ENCODE measurements at places on chromosomes 7 and 10.

- no peak for DNase-seq
Measured at GRCh38 chr7:8258734-8259133, 3.2 kb downstream of the ICA1 start.

DNA sequence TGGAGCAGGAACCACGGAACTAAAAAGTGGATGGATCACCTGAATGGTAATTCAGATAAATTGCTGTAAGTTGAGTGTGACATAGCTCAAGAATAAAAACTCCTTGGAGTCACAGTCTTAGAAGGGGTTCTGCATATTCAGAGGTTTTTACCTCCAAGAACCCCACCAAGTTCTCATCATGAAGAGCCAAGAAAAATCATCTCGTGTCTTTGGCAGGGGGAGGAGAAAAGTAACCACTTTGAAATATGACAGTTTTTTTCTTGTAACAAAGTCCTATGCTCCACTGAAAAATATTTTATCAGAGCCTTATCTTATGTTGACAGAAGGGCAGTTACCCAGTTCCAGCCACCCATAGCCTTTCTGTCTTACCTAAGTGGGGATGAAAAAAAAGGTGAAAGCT, 38.2 kb upstream of the MBL2 start:
- no peak for DNase-seq

- DNase-seq = no peak
Measured at GRCh38 chr7:37901236-37901827, 15.3 kb downstream of the SFRP4 start.

DNA sequence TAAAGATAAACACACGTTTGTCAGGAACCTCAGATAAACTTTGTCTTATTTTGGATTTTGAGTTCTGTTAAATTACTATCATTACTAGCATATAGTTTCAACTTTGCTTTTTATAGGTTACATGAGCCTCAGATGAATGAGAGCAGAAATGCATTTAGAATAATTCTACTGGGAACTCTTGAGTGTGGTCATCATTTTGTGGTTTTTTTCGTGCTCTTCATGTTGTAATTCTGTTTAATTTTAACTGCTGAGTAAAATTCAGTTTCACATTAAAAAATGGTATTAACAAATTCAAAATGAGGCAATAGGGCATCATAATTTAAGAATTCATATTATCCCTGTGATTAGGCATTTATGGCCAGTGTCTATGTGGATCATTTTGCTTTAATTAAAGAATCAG, 72.9 kb downstream of the GNAI1 start:
- DNase-seq = no peak

GRCh38 chr7:143008007-143008901, 18.7 kb downstream of the OR9A2 start:
- peak; percentile 75 for DNase-seq

DNA sequence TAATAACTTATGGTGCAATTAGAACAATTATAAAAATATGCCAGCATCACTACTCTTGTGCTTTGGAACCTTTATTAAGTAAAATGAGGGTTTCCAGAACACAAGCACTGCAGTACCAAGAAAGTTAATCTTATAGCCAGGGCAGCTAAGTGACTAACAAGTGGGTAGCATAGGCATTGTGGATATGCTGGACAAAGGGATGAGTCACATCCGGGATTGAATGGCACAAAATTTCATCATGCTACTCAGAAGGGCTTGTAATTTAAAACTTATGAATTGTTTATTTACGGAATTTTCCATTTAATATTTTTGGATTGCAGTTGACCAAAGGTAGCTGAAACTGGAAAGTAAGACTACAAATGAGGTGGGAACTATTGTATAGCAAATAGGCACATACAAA, 250.6 kb downstream of the C7orf25 start:
- no peak for DNase-seq

GRCh38 chr10:84783386-84783785, 455.0 kb downstream of the CCSER2 start:
- peak; percentile 20 for DNase-seq

DNA sequence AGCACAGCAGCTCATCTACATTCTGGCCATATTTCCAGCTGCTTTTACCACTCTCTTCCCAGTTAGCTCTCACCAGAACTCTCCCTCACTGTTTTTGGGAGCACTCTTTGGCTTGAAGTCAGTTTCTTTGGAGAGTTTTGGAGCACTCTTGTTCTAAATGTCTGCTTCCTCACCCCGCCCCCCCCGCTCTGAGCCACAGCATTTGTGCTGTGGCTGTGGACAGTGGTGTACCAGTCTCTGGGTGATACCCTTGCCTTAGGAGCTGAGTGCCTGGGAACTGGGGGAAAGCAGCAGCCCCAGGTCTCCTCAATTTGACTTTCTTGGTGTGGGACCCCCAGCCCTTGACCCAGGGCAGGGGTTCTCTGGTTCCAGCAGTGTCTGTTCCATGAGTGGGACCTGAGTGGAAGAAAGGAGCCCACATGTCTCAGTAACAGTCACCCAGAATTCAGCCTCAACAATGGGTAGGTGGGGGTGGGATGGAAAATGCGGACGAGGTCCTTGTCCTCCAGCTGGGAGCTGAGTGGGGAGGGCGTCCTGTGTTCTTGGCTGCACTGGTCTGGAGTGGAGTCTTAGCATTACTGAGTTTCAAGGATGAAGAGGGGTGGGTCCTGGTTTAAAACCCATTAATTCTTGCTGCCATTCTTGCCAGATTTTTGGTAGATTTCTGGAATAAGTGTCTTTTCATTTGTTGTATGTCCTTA, 18.0 kb downstream of the RBM33 start:
- no peak for DNase-seq

DNA sequence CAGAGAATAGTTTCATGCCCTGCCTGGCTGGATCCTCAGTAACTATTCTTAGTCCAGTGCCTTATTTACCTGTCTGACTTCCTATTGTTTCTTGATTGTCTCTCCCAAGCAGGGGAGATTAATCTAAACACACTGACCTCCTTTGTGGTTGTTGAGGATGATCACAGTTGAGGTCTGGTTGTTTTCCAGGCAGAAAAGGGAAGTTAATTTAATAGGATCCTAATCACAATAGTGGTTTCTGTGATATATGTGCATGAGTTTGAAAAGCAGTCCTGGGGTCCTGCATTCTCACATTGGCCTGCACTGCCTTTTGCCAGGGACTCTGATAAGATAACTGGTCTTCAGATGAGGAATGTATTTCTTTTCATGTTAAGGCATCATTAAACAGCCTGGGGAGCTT, 130.1 kb downstream of the SND1 start:
- no peak for DNase-seq

- no peak for DNase-seq
Measured at GRCh38 chr10:23294638-23295247, 49.9 kb downstream of the C10orf67 start.

- no peak for DNase-seq
Measured at GRCh38 chr10:96512524-96513304, 1.0 kb downstream of the TLL2 start.

DNA sequence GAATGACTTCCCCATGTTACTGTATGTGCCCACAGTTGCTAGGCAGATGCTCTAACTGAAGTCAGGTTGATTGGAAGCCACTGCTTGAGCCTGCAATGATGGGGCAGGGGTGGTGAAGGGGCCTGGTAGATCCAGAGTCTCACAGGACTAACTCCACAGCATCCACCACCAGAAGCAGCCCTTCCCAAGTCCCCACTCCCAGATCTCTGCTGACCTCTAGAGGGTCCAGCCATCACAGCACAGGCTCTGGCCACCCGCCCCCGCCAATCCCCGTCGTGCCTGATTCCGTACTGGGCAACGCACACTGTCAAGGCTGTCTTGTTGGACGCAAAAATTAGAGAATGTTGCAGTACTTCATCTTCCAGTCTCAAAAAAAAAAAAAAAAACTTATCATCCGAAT, 136.8 kb upstream of the PDE1C start:
- no peak for DNase-seq

- DNase-seq = no peak
Measured at GRCh38 chr7:8221567-8221966, 40.4 kb downstream of the ICA1 start.

GRCh38 chr7:55786901-55787300, 75.7 kb downstream of the SEPTIN14 start:
- no peak for DNase-seq

GRCh38 chr7:20470726-20471125, 140.0 kb downstream of the ITGB8 start:
- no peak for DNase-seq
